ENCODE measurements at places on chromosomes 11 and 22.

DNA sequence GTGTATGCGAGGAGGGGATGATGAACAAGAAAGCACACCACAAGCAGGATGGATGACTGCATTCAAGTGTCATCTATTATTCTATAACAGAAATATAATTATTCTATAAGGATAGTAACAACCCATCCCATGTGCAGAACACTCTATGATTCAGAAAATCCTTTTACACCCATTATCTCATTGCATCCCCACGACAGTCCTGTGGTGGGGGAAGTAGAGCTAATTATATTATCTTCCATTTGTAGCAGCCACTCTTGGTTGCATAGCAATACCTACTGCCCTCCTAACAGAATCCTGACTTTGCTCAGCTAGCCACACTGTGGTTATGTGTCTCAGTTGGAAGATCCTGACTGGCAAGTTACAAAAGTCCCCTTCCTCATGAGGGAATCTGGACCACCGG lies 406.5 kb upstream of the NARS2 start:
- no peaks in the 10 kb centered on the region for H3K4me1 ChIP-seq
- no peaks in the 10 kb centered on the region for H3K27me3 ChIP-seq
- no peak for DNase-seq
- H3K4me3 ChIP-seq: no peak overlapping the region

- H3K4me1 ChIP-seq: no peaks in the 10 kb centered on the region
- H3K27me3 ChIP-seq: no peaks in the 10 kb centered on the region
- DNase-seq: no peak
These were observed 694.8 kb upstream of the CCDC179 start for GRCh38 chr11:23555085-23555484.

DNA sequence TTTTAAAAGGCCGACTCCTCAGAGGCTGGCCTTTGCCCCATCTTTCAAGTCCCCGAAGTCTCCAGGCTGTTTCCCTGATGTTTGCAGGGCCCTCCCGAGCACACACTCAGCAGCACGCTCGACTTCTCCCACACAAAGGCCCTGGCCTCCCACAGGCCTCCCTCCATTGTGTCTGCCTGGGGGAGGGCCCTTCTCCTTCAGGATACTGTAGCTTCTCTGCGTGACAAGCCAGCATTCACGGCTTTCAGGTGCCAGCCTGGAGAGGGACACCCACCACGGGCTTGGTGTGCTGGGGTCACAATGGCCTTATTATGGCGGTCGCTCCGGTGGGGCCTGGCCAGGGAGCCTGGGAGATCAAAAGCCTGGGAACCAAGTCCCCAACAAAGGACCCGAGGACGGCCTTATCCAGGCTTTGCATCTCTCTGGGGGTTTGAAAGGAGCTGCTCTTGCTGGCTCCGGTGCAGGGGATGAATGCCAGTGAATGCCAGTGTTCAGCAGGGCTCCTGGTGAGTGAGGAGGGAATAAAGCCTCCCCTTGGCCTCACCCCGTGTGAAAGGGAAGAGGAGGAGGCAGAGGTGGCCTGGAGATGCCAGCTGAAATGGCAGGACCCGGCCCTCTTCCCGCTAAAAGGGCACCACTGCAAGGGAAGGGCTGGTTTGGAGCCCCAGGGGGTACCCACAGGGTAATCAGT lies 55.0 kb downstream of the TRAF6 start:
- no peak for DNase-seq
- no peak overlapping the region for H3K27ac ChIP-seq
- H3K36me3 ChIP-seq: no peaks in the 10 kb centered on the region
- H3K4me3 ChIP-seq: no peak overlapping the region
- H3K4me1 ChIP-seq: no peaks in the 10 kb centered on the region
- no peaks in the 10 kb centered on the region for H3K27me3 ChIP-seq

- no peak overlapping the region for H3K27ac ChIP-seq
- no peak overlapping the region for H3K4me3 ChIP-seq
- no peaks in the 10 kb centered on the region for H3K36me3 ChIP-seq
- no peaks in the 10 kb centered on the region for H3K4me1 ChIP-seq
- peak; percentile 65 for DNase-seq
These were observed 171.9 kb downstream of the SHANK2 start for GRCh38 chr11:71080239-71081097.

DNA sequence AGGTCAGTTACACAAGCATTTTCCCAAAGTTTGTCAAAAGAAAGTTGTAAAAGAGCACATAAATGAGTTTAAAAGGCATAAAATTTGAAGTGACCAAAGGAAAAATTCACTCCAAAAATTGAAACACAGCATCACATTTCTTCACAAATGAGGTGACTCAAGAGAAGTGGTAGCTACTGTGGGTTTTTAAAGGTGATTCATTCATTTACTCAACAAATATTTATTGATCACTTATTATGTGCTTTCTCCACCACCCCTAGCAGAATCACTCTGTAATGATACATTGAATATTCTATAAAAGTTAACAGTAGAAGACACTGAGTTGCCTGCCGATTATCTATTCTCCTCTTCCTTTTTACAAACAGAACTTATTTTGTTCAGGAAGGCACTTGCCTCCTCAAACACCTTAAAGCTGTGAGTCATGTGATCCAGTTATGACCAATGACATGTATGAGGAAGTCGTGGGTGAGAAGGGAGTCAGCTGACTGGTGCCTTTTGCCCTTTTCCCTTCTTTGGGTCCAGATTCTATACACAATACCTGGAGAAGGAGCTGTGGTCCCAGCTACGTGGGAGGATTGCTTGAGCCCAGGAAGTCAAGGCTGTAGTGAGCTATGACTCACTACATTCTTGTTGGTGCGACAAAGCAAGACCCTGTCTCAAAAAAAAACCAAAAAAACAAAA lies 67.7 kb upstream of the CLNS1A start:
- H3K4me3 ChIP-seq: no peak overlapping the region
- no peaks in the 10 kb centered on the region for H3K27me3 ChIP-seq
- DNase-seq: no peak
- peaks cover 5% of the 10 kb centered on the region for H3K4me1 ChIP-seq
- no peaks in the 10 kb centered on the region for H3K36me3 ChIP-seq

- H3K36me3 ChIP-seq: no peaks in the 10 kb centered on the region
- H3K27me3 ChIP-seq: no peaks in the 10 kb centered on the region
- DNase-seq: no peak
- H3K4me3 ChIP-seq: no peak overlapping the region
These were observed 451.9 kb downstream of the ETS1 start for GRCh38 chr11:128135451-128135850.

DNA sequence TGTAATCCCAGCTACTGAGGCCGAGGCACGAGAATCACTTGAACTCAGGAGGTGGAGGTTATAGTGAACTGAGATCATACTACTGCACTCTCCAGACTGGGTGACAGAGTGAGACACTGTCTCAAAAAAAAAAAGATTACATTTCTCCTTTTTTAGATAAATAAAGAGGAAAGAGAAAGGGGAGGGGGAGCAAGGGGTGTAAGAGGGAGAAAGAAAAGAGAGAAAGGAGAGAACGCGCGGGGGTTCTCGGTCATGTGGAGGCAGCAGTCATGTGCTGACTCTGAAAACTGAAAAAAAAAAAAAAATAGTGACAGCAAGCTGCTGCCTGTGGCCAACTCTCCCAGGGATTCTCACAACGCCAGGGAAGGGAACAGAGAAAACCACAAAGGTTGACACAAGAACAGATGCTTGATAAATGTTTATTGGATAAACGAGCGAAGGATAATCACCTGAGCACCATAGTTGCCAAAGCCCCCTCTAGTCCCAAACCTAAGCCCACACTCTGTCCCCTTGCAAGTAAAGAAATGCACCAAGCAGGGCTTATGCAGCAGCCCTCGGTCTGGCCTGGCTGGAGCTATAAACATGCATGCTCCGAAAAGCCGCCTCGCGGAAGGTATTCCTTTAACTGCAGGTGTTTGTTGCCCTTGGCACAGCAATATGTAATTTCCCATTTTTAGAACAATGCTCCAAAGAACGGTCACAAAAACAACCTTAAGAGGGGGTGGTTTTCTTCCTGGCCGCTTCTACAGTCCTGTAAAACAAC lies 14.5 kb downstream of the SCGB1A1 start:
- H3K27me3 ChIP-seq: no peaks in the 10 kb centered on the region
- H3K36me3 ChIP-seq: no peaks in the 10 kb centered on the region
- H3K4me1 ChIP-seq: 0 out of 2 replicates have a peak, but pooled peaks cover 4% of the 10 kb centered on the region
- no peak for DNase-seq
- H3K4me3 ChIP-seq: no peak overlapping the region
- H3K27ac ChIP-seq: no peak overlapping the region

- no peak for DNase-seq
- H3K27me3 ChIP-seq: peaks cover 88% of the 10 kb centered on the region
- H3K4me1 ChIP-seq: no peaks in the 10 kb centered on the region
- H3K36me3 ChIP-seq: no peaks in the 10 kb centered on the region
- H3K27ac ChIP-seq: no peak overlapping the region
- no peak overlapping the region for H3K4me3 ChIP-seq
These were observed 123.8 kb downstream of the NECTIN1 start for GRCh38 chr11:119605137-119605665.

GRCh38 chr11:11416917-11417316 lies 63.9 kb upstream of the CSNK2A3 start:
- no peak overlapping the region for H3K4me3 ChIP-seq
- no peaks in the 10 kb centered on the region for H3K27me3 ChIP-seq
- DNase-seq: no peak
- no peak overlapping the region for H3K27ac ChIP-seq
- no peaks in the 10 kb centered on the region for H3K36me3 ChIP-seq

DNA sequence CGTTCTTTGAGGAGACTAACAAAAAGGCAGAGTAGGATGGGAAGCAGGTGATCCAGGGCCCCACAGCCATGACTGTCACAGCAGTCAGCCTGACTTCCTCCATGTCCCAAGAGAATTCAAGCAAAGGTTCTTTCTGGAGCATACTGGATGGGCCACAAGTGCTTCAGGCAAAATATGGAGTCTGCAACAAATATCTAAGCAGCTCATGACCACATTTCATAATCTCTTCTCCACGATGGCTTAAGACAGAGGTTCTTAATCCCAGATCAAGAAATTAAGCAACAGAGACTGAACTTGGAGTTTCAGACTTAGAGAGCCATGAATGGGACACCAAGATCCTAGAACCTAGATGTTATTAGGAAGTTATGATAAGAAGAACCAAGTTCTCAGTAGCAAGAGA lies 31.6 kb downstream of the GUCY1A2 start:
- H3K4me3 ChIP-seq: no peak overlapping the region
- no peak overlapping the region for H3K27ac ChIP-seq
- no peak for DNase-seq
- no peaks in the 10 kb centered on the region for H3K36me3 ChIP-seq

GRCh38 chr22:44242946-44243724 lies 62.4 kb downstream of the PARVG start:
- H3K27me3 ChIP-seq: peaks cover 88% of the 10 kb centered on the region
- no peaks in the 10 kb centered on the region for H3K4me1 ChIP-seq
- no peaks in the 10 kb centered on the region for H3K36me3 ChIP-seq
- DNase-seq: no peak

DNA sequence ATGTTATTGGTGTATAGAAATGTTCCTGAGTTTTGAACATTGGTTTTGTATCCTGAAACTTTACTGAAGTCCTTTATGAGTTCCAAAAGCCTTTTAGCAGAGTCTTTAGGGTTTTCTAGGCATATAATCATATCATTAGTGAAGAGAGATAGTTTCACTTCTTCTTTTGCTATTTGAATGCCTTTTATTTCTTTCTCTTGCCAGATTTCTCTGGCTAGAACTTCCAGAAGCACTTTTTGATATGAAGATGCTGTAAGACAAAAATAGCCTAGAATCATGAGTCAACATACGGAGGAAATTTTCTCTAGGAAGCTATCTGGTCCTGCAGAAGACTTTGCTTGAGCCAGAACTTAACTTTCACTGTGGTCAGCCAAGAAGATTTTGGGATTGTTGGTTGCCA lies 86.7 kb upstream of the IZUMO1R start:
- no peak overlapping the region for H3K27ac ChIP-seq
- H3K4me3 ChIP-seq: no peak overlapping the region

DNA sequence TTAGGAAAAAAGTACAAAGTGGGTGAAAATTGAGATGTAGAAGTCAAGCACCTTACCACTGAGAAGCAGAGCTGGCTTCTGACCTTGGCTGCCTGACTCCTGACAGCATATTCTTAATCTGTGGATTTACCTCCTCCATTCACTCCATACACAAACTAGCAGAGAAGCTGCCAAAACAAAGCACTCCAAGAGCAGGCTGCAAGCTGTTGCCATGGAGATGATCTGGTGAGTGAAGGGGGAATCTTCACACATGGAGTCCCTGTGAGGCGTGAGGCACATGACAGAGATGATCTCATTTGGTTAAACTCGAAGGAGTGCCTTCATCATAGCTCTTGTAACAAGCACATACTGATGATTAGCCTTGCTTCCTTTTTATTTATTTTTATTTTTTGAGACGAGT lies 16.1 kb downstream of the COMMD9 start:
- DNase-seq: no peak
- no peaks in the 10 kb centered on the region for H3K36me3 ChIP-seq
- H3K27ac ChIP-seq: no peak overlapping the region
- H3K27me3 ChIP-seq: no peaks in the 10 kb centered on the region
- no peak overlapping the region for H3K4me3 ChIP-seq

GRCh38 chr11:45395421-45395820 lies 109.3 kb upstream of the SYT13 start:
- no peak overlapping the region for H3K4me3 ChIP-seq
- H3K4me1 ChIP-seq: no peaks in the 10 kb centered on the region
- peaks cover 41% of the 10 kb centered on the region for H3K27me3 ChIP-seq
- H3K36me3 ChIP-seq: no peaks in the 10 kb centered on the region
- no peak overlapping the region for H3K27ac ChIP-seq

- peaks cover 14% of the 10 kb centered on the region for H3K4me1 ChIP-seq
- DNase-seq: peak; percentile 54
- H3K36me3 ChIP-seq: no peaks in the 10 kb centered on the region
These were observed 6.6 kb downstream of the APOL4 start for GRCh38 chr22:36194971-36195370.
